ENCODE measurements at places on chromosomes 1 and 21.

- DNase-seq: no peak
Measured at GRCh38 chr1:50877641-50878040, 82.4 kb downstream of the FAF1 start.

GRCh38 chr1:44151808-44152207, 10.4 kb upstream of the KLF18 start:
- no peak for DNase-seq

- peak; percentile 88 for DNase-seq
Measured at GRCh38 chr1:234760303-234760723, 150.3 kb upstream of the IRF2BP2 start.

DNA sequence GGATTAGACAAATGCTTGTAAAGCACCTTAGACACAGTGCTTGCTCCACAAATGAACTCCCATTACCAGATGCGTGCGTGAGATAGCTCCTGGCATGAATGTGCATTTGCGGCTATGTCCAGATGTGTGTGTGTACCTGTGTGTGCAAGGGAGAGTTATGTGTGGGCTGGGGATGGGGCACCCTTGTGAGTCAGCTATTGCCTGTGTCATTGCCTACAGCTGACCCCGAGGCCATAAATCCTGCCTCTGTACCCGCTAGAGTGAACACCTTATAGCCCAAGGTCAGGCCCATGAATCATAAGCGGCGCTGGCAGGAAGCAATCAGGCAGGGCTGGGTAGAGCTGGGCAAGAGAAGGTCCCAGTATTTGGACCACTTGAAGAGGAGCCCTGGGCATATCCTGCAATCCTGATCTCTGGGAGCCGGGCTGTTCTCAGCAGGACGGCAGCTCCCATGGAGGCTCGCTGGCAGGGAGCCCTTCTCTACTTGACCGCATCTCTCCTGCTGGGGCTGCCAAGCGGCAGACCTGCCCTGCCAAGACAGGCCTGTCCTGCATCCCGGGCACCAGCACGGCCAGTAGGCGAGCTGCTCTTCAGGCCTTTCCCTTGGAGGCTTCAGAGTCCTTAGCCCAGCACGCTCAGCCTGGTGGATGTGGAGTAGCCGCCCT, 86.4 kb downstream of the TMEM53 start:
- no peak for DNase-seq

GRCh38 chr1:192557841-192558595, 17.6 kb upstream of the RGS1 start:
- no peak for DNase-seq

DNA sequence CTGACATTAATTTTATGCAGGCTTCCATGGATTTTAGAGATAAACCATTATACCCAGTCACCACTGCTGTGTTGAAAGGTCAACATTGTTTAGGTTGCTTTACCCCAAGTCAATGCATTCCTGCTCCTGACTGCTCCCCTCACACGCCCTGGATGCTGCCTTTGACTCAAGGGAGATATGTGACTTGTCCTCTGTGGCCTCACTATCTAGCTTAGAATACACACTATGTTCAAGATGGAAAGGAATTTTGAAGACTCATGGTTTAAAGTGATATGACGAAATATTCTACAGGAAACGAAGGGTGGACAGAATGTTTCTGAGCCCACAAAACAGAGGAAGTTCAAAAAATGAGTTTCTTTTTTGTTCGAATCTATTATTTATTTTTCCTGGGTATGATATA, 170.4 kb upstream of the NR5A2 start:
- peak; percentile 16 for DNase-seq

All from GM23338 (cell line).